ENCODE measurements at places on chromosomes 7 and 10.
A peak's percentile ranks its signal among the peaks of the same experiment; 100 is the strongest.

GRCh38 chr7:32428546-32428945, 61.6 kb downstream of the LSM5 start:
- no peak for DNase-seq

- no peak for DNase-seq
Measured at GRCh38 chr7:95690367-95690947, 81.9 kb upstream of the DYNC1I1 start.

DNA sequence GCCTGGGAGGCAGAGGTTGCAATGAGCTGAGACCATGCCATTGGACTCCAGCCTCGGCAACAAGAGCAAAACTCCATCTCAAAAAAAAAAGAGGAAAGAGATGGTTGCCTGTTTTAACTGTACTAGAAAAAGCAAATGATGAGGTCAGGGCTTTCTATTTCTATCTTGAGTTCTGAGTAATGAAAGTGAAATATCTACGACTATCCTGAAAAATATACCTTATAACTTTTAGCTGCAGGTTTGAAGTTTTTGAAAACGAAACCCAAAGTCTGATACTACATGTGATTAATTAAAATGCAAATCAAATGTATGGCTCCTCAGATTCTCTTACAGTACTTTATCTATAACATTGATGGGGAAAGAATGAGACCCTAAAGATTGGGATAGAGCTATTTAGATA, 636.2 kb upstream of the LRRN3 start:
- DNase-seq, result no peak

DNA sequence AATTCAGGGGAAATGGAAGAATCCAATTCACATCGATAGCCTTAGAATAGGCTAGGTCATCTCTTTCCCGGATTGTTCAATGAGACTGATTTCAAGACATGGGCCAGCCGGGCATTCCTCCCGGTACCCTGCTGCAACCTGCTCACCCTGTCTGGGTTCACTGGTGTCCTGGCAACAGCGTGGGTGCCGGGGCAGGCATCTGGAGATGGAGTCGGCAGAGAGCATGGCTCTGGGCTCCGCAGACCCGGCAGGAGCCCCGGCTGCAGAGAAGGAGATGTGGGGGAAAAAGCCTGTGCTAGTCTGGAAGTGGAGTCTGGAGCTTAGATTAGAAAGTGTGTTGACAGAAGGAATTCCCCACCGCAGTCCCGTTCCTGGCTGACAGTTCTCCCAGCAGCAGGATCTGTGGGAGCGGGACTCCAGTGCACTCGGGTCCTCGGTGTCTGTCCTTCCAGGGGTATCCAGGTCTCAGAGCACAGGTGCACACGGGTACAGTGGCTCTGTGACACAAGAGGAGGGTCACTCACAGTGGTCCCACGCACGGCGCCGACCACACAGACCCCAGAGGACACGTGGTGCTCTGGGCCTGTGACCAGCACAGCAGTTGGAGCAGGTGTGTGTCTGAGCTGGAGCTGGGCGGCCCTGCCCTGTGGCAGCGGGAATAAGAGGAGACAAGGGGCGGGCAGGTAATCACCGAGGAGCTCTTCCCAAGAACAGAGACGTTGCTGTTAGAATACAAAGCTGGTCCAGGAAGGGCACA, 65.7 kb upstream of the PITRM1 start:
- DNase-seq, result no peak

GRCh38 chr7:36969376-36969775, 245.1 kb upstream of the AOAH start:
- DNase-seq, result no peak

- DNase-seq, result no peak
Measured at GRCh38 chr10:34147641-34148304, 667.3 kb downstream of the PARD3 start.

GRCh38 chr7:50640779-50641178, 75.6 kb upstream of the DDC start:
- DNase-seq, result peak; percentile 38

DNA sequence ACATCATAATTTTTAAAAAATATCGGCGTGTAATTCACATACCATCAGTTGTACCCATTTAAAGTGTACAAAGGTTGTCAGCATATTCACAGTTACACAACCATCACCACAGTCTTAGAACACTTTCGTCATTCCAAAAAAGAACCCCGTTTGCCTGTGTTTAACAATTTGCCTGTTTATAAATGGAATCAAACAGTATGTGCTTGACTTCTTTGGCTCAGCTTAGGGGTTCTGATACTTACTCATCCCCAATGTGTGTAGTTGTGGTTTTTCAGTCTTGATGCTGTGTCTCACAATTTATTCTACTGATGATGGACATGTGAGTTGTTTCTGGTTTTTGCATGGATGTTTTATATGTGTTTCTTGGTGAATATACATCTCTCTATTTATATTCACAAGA, 50.0 kb downstream of the PRPF18 start:
- DNase-seq, result no peak

GRCh38 chr7:25240340-25240739, 12.1 kb upstream of the NPVF start:
- no peak for DNase-seq

DNA sequence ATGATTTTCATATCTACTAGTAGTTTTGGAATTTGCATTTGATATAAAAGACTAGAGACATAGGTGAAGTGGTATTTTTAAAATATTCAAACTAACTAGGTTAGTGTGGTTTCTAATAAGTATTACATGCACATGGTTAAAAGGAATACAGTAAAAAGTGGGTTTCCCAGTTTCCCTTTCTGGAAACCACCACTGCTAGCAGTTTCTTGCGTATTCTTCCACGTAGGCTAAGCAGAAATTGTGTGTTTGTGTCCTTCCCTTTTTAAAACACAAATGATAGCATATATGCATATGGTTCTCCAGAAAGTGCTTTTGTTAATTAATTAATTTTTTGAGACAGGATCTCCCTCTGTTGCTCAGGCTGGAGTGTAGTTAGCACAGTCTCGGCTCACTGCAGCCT, 15.4 kb downstream of the NRF1 start:
- DNase-seq, result no peak

GRCh38 chr10:77949167-77949566, 22.6 kb upstream of the DLG5 start:
- no peak for DNase-seq

DNA sequence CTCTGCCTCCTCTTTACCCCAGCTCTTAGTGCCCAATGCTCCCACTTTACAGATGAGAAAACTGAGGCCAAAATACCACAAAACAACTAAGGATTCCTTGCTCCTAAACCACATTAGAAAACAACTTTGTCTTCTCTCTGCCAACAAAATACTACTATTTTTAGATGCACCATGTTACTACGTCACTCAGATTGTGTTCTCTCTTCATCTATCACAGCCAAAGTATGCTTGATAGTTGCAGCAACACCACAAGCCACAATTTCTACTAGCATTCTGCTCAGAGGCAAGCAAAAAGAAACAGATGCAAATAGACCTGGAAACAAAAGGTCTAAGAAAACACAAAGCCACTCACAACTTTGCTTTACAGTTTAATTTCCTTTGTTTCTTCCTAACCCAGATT, 3.3 kb upstream of the PDE1C start:
- DNase-seq, result no peak

DNA sequence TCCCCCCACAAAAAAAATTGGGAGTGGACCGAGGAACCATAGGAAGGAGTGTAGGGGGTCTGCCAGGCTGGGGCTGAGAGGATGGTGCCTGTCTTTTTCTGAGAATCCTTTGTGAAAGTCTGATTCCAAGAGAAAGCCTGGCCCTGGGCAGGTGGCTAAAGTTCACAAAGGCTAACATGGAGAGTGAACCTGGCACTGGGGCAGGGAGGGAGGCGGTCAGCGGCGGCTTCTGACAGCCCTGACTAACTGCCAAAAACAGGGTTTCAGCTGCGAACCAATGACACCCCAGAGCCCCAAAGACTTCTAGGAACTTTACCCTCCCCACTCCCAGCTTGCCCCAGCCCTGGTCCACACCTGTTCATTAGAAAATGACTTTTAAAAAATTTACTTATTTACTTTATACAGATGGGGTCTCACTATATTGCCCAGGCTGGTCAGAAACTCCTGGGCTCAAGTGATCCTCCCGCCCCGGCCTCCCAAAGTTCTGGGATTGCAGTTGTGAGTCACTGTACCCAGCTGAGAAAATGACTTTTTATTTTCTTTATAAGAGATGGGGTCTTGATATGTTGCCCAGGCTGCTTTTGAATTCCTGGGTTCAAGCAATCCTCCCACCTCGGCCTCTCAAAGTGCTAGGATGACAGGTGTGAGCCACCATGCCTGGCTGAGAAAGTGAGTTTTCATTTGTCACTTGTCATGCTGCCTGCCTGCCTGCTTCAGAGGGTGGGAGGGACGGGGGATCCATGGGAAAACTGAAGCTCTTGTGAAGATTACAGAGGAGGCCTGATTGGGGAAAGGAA, 61.0 kb upstream of the DUSP5 start:
- no peak for DNase-seq

GRCh38 chr10:77510695-77511094, 126.9 kb downstream of the KCNMA1 start:
- DNase-seq, result no peak

- no peak for DNase-seq
Measured at GRCh38 chr10:107011105-107011504, 153.4 kb downstream of the SORCS1 start.

GRCh38 chr10:102435529-102436233, 3.3 kb upstream of the CUEDC2 start:
- DNase-seq, result no peak

GRCh38 chr7:23893942-23894891, 184.2 kb downstream of the STK31 start:
- no peak for DNase-seq

DNA sequence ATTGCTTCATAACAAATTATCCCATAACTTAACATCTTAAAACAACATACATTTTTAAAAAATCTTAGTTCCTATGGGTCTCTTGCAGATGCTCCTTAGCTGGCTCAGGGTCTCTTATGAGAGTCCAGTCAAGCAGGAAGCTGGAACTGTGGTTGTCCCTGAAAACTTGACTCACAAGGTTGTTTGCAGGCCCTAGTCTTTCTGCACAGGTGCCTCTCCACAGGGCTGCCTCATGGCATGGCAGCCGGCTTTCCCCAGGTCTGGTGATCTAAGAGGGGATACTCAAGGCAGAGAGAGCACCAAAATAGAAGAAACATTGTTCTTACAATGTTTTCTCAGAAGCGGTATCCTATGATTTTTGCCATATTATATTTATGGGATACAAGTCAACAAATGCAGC, 127.1 kb downstream of the CDK14 start:
- DNase-seq, result no peak

GRCh38 chr7:54989453-54990225, 29.2 kb upstream of the EGFR start:
- DNase-seq, result no peak

DNA sequence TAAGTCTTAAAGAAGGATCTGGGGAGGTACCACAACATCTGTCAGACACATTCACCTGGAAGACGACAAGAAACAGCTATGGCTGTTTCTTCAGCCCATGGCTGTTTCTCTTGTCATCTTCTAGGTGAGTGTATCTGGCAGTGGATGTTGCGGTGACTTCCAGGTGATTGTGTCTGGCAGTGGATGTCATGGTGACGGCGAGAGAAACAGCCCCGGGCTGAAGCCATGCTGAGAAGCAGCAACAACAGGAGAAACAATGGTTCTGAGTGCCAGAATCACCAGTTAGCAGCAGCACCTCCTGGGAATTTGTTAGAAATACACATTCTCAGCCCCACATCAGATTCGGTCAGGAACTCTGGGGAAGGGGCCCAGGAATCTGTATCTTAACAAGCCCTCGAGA, 68.6 kb upstream of the SYPL1 start:
- DNase-seq, result no peak

- DNase-seq, result no peak
Measured at GRCh38 chr7:66970310-66970709, 25.1 kb downstream of the SBDS start.

DNA sequence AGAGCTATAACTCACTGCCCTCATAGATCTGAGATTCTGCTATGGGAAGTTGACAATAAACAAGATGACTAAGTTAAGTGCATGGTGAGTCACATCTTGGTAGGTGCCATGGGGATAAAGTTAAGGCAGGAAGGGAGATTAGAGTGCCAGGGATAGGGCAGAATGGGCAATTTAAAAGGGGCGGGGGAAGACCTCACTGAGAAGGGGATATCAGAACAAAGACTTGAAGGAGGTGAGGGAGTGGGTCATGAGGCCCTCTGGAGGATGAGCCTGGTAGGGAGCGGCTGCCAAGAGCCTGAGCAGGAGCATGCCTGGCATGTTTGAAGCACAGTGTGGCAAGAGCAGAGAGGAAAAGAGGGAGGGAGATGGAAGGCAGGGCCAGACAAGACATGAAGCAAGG, 34.8 kb upstream of the INMT start:
- no peak for DNase-seq

- DNase-seq, result no peak
Measured at GRCh38 chr10:98107644-98108430, 26.6 kb upstream of the R3HCC1L start.

GRCh38 chr10:129329385-129330055, 137.5 kb upstream of the MGMT start:
- no peak for DNase-seq

DNA sequence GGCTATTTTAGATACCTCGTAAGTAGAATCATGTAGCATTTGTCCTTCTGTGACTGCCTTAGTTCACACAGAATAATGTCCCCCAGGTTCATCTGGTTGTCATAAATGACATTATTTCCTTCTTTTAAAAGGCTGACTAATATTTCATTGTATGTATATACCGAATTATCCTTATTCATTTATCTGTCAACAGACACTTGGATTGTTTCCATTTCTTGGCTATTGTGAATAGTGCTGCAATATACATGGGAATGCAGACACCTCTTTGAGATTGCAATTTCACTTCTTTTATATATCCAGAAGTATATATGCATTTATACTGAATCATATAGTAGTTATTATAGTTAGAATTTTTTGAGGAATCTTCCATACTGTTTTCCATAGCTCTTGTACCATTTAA, 24.1 kb upstream of the HYAL4 start:
- no peak for DNase-seq

DNA sequence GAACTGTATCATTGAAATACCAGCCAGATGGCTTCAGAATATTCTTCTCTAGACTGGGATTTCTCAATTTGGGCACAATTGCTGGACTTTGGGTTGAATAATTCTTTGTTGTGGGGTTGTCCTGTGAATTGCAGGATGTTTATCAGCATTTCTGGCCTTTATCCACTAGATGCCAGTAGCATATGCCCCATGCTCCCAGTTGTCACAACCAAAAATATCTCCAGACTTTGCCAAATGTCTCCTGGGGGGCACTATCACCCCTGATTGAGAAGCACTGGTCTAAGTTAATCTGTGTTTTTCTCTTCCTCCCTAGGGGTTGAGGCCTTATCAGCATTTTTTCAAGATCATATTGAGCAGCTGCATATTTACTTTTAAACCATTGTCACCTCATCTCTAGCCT, 204.9 kb upstream of the SP8 start:
- DNase-seq, result no peak

GRCh38 chr10:56633876-56634452, 272.9 kb upstream of the ZWINT start:
- no peak for DNase-seq
